ENCODE measurements at places on chromosomes 2 and 18.
A peak's percentile ranks its signal among the peaks of the same experiment; 100 is the strongest.

GRCh38 chr2:62099523-62100175, 96.3 kb upstream of the B3GNT2 start:
- no peak for DNase-seq

DNA sequence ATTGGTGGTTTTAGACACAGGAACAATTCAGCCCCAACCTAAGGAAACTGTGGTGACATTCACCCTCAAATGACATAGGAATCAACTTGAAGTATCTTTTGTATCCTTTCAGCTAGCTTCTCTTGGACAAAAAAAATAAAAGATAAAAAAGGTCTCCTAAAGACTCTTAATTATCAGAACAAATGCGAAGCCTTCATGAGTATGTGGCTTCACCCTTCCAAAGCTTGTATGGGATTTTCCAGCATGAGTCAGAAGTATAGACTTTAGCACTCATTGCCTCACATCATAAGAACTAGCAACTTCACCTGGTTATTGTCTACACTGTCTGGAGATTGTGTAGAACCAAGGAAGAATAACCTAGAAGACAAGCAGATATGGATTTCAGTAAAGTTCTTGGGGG, 135.4 kb downstream of the LAMA3 start:
- DNase-seq, result no peak

- DNase-seq, result peak; percentile 48
Measured at GRCh38 chr2:111898703-111899514, 502 bp downstream of the MERTK start.

GRCh38 chr2:10477443-10478297, 29.5 kb upstream of the ODC1 start:
- DNase-seq, result no peak

GRCh38 chr2:1694371-1695271, 49.7 kb downstream of the PXDN start:
- DNase-seq, result no peak

DNA sequence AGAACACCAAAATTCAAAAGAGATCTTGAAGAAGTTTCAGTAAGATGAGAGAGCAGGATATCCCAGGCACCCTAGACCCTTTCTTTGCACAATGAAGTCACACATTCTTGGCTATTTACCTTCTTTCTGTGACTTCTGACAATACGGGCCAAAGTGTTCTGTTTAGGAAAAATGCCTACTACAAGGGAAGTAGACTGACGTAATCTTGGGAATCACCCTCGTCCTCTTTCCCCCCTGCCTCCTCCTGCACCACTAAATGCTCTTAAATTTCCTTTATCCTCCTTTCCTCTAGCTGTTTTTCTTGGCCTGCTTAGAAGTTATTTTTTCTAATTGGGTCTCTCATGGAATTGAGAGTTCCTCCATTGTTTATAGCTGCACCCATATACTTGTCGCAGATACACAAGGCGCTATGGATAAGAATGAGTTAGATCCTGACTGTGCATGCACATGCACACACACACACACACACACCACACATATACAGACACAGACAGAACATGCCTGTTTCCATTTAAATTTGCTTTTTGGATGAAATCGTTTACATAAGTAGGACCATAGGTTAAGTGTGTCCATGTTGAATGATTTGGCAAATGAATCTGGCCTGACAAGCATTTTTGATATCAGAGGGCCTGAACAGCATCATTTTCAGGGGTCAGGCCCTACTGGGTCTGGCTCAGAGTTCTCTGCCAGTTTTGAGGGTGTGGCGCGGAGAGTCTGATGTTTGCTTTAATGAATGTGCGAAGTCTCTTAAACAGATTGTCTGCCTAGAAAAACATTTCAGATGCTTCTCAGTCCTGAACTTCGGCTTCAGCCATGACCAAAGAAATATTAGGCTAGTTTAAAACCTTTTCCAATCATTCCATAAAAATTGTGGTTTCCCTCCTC, 131.9 kb upstream of the NT5C1B start:
- DNase-seq, result no peak

GRCh38 chr2:3594493-3595281, at the start of gene COLEC11:
Gene COLEC11 (plus strand): TSS chr2:3595112. CDS start chr2:3604341, 9,229 bp downstream.
- peak; percentile 27 for DNase-seq

DNA sequence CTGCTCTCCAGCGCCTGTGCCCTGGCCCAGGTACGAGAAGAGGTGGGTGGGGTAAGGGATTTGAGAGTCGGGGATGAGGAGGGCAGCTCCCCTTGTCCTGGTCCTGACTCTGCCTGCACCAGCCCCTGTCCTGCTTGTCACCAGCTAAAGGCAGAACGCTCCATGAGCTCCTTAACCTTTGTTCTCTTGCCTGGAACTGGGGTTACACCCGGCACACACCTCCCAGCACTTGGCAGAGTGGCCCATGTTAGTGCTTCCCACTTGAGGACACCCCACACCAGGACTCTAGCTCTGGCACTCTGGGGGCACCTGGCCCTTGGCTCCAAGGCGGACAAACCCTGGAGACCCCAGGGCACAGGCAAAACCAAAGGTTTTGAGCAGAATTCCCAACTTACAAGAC, 19.2 kb downstream of the ANO7 start:
- no peak for DNase-seq

GRCh38 chr2:68745006-68745405, 10.4 kb downstream of the ARHGAP25 start:
- DNase-seq, result no peak

- no peak for DNase-seq
Measured at GRCh38 chr2:8515864-8516533, 165.9 kb upstream of the ID2 start.

GRCh38 chr2:71643674-71644357, 190.5 kb downstream of the DYSF start:
- no peak for DNase-seq

DNA sequence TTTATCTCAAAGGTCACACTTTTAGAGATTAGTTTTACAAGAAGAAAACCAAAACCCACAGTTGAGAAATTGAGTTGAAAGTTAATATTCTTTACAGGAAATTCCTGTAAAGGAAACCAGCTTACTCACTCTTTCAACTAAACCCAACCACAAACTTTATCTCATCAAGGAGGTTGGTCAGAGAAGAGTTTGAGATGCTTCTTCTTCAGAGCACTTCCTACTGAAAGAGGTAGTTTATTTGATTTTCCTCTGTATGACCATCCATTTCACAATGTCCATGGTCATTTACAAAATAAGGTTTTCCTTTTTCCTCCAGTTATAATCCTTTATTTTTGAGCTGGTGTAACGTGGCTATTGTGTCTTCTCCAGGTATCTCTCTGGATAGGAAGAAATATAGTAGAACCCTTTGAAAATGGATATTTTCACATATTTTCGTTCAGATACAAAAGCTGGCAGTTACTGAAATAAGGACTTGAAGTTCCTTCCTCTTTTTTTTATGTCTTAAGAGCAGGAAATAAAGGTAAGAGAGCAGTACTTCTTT, 4.5 kb upstream of the IL18RAP start:
- no peak for DNase-seq

DNA sequence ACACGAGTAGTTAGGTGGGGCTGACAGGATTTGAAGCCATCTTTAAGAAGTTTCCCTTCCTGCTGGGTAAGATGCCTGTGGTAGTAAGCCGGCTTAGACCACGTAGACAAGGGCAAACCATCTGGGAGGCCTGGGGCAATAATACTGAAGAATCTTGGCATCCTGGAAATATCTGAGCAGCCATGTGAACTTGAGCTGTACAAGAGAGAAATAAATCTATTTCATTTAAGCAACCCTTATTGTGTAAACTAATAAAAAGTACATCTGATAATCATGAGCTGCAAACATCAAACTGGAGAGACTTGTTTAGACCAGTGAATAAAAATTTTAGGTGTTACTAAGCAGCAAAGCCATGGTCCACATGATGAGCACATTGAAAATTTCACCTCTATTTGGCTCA, 11.4 kb upstream of the CETN1 start:
- DNase-seq, result no peak

- peak; percentile 89 for DNase-seq
Measured at GRCh38 chr18:63155169-63155852, 164.3 kb downstream of the BCL2 start.

DNA sequence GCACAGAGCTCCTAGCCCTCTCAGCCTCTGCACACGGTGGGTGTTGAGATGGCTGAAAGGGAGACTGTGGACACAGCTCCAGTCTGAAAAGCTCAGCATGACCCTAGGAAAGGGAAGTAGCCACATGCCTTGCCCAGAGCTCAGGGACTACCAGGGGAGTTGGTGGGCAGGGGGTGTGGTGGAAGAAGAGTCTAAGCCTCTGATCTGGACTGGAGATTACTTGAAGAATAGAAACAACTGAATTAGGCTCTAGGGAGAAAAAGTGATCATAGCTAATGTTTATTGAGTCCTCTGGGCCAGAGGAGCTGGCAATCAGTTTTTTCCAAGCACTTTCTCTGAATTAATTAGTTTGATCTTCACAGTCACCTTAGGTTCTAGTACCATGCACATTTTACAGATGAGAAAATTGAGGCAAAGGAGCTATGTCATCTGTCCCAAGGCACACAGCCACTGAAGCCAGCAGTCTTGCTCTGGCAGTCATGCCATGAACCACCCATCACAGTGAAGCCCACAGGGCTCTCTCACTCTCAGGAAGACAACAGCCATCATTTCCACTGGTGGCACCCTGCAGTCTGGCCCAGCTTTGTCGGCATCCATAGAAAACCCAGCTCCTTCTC, 10.3 kb downstream of the SDC1 start:
- DNase-seq, result no peak

- DNase-seq, result no peak
Measured at GRCh38 chr18:13252686-13253410, 34.3 kb downstream of the LDLRAD4 start.

GRCh38 chr18:14947482-14948162, 199.7 kb downstream of the ANKRD30B start:
- DNase-seq, result no peak

DNA sequence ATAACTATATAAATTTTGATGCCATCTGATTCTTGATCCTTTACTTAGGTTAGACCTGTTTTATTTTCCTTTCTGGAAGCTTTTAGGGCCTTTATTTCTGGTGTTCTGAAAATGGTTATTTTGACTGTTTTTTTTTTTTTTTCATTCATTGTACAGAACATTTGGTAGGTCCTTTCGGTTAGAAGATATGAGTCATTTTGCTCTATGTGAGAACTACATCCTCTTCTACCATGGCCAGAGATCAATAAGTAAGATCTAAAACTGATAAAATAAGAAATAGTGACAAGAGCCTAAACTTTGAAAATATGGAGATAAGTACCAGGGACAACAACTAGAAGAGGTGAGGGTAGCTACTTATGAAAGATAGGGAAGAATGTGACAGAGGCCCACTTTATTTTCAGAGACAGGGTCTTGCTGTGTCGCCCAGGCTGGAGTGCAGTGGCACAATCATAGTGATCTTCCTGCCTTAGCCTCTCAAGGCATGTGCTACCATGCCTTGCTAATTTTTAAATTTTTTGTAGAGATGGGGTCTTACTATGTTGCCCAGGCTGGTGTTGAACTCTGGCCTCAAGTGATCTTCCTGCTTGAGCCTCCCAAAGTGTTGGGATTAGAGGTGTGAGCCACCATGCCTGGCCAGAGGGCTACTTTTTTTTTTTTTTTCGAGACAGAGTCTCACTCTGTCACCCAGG, 66.5 kb downstream of the EIF2AK3 start:
- no peak for DNase-seq

DNA sequence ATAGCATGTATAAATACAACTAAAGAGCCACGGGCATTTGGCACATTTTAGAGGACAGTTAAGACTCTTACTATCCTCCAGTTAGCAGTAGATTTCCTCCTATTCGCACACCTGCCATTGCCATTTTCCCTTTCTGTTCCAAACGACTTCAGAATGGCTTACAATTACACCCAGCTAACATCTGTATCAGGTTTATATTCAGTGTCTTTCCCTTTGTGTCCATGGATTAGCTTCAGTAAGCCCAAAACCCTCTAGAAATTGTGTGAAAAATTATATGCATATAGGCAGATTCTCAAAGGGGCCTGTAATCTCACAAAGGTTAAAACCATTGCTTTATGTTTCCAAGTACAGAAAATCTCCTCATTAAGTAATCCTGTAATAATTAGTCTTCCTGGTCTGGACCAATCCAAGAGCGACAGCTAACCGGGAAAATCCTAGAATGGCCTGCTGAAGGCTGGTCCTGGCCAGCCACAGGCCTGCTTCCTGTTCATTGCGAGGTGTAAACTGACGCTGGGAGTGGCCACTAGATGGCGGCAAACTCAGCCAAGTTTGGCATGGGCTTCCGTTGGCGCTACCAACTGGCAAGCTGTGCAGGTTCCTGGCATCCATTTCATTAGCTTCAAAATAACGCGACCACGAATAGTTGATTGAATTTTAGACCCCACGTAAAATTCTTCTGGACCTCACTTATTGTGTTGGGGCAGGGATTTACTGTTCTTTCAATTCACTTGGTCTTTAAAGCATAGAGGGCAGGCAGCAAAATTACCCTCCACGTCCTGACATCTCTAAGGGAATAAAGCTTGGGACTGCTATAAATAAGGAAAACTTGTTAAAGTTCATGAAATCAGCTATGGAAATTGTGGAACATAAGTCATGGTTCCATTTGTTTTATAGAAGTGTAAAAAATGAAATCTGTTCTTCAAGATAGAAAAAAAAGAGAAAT, 17.1 kb downstream of the ARHGAP25 start:
- peak; percentile 85 for DNase-seq

DNA sequence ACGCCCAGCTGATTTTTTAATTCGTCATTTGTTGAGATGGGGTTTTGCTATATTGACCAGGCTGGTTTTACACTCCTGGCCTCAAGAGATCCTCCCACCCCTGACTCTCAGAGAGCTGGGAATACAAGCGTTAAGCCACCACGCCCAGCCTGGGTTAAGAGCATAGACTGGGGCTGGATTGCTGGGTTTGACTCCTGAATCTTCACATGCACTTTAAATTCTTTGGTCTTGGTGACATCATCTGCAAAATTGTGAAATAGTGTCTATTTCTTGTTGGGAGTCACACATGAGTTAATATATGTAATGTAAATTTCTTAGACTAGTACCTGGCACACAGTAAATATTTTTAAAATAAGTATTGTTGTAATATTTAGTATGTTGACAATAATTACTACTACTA, 257.4 kb downstream of the DOK6 start:
- DNase-seq, result no peak

DNA sequence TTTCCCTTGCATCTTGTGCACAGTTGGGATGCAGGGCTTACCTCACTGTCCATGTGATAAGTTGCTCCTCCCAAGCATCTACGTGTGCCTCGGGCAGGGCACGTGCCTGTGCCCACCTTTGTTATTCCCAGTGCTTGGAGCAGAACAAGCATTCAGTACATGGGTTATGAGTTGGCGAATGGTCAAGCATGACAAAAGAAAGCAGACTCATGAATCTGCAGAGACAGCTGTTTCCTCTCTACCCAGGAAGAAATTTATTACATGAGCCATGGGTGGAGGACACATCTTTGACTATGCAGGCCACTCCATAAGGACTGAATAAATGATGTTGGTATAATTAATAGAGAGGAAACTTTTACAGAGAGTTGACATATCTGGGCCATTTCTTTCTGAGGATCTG, 127.8 kb downstream of the TPGS2 start:
- no peak for DNase-seq

GRCh38 chr2:31014516-31014915, 123.7 kb downstream of the GALNT14 start:
- DNase-seq, result no peak

GRCh38 chr2:187037310-187037709, 188.3 kb upstream of the ZSWIM2 start:
- DNase-seq, result no peak
